Stomach (tissue), 19 donors: ENCODE measurements at places on chromosomes 3 and 15. TPM values are rescaled to one million over a fixed set of nuclear protein-coding genes. Genes with fewer than 3 reads are reported as not detected.

- DNase-seq, result no peak
Measured at GRCh38 chr3:21734746-21735145, 16.3 kb downstream of the ZNF385D start.

GRCh38 chr3:115646027-115646690 is 22.8 kb downstream of the GAP43 start:
- DNase-seq, result no peak

GRCh38 chr3:30646181-30646876 is 39.9 kb downstream of the TGFBR2 start:
- DNase-seq, result no peak

GRCh38 chr15:101562428-101563059 is 73.0 kb upstream of the PCSK6 start:
- no peak for DNase-seq

FBXO22 gene
- 8.2 TPM for polyA plus RNA-seq

BMF gene
- 3.8 TPM for polyA plus RNA-seq
